ENCODE measurements at places on chromosomes 2 and 18.

- no peak for DNase-seq
Observed at GRCh38 chr2:209719034-209719433, 52.6 kb upstream of the UNC80 start.

DNA sequence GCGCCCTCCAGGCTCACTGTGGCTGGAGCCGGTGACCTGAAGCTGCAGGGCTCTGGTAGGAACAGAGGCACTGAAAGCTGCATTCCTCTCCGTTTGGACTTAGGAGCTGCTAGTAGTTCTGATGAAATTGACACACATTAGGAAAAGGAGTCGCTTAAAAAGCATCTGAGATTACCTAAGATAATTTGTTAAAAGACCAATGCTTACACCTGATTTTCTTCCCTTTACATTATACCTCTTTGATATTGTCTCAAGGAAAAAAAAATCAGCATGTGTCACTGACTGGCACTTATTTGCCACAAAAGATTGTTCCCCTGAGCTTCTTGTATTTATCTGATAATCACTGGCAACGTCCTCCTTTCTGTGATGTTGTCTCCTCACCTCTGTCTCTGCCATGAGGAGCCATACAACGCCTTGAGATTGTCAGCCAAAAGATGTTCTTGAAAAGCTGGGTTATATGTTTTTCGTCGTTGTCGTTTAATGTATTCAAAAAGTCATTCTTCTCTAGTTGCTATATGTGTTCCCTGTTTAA, 618 bp upstream of the CHN1 start:
- DNase-seq, result no peak

GRCh38 chr18:47100212-47100831, 50.0 kb downstream of the HDHD2 start:
- no peak for DNase-seq

GRCh38 chr2:54977149-54977548, 73.1 kb downstream of the RTN4 start:
- DNase-seq, result no peak

GRCh38 chr2:45616658-45617411, 5.8 kb upstream of the SRBD1 start:
- DNase-seq, result no peak

DNA sequence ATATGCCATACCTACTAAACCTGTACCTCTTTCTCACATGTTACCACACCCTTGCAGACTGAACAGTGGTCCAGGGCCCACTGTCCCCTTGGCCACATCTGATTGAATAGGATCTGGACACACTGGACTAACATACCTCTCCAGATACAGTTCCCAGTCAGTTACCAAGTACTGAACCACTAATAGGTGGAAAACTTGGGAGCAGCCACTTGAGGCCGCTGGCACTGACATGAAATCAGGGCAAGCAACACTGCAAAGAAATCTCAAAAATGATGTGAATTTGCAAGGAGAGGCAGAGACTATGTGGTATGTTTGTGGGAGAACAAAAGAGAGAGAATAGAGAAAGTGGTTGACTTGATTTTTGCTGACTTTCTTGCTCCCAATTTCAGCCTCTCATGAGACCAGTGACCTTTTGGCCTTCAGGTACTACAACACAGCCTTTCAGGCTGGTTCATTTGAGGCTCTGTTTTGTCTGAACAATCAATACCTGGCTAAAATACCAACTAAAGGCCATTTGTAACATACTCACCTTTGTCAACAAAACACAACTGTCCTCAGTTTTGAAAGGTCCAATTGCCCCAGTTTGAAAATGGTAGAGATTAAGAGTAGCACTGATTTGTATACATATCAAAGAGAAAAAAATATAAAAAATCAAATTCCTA, 7.8 kb downstream of the GRB14 start:
- DNase-seq, result no peak

DNA sequence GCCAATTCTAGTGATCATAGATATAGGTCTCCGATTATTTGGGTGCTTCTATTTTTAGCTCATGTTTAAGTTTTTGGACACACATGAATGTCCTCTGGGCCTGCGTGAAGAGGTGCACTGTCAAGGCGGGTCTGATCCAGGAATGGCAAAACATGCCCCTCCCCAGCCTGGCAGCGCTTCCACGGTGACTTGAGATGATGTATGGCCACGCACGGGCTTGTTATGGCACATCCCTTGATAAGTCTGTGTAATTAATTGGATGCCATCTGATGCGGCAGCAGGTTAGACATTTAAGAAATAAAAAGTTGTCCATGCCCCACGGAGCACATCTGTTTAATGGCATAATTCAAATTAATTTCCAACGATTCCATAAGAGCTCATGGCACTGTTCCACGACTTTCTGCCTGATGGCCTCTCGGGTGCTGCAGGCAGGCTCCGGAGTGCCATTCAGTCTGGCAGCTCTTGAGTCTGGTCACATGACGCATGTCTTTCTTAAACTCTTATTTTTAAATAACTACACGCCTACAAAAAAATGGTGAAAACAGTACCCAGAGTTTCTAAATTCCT, 151.4 kb downstream of the ACKR3 start:
- no peak for DNase-seq

Data from brain pericyte (primary cell).